ENCODE measurements at places on chromosomes 12 and 14. TPM values are rescaled to one million over a fixed set of nuclear protein-coding genes. Genes with fewer than 3 reads are reported as not detected.

The PLA2G1B gene
- total RNA-seq, result not detected

The IPO8 gene
- total RNA-seq, result 53.1 TPM

The FAIM2 gene
- total RNA-seq, result 9.6 TPM

The DPY19L2 gene
- total RNA-seq, result 34.4 TPM

The TAS2R19 gene
- total RNA-seq, result 2.6 TPM

The TUNAR gene
- total RNA-seq, result not detected

The DENR gene
- total RNA-seq, result 50.0 TPM

The WIF1 gene
- not detected for total RNA-seq

The CLEC4D gene
- not detected for total RNA-seq

The TC2N gene
- 25.4 TPM for total RNA-seq

The CD69 gene
- total RNA-seq, result 3.3 TPM

The TSPAN11 gene
- 9.4 TPM for total RNA-seq

The MBIP gene
- total RNA-seq, result 33.4 TPM

The SLC24A4 gene
- 0.49 TPM for total RNA-seq

The CLEC1A gene
- total RNA-seq, result 22.4 TPM

The TAS2R14 gene
- 0.26 TPM for total RNA-seq

The B4GALNT1 gene
- total RNA-seq, result 2.9 TPM

The RGS6 gene
- 7.4 TPM for total RNA-seq

The KHNYN gene
- total RNA-seq, result 62.1 TPM

The HOXC5 gene
- not detected for total RNA-seq

The P2RX2 gene
- total RNA-seq, result not detected

The TAS2R7 gene
- not detected for total RNA-seq

The TTLL5 gene
- total RNA-seq, result 35.7 TPM

The LUM gene
- 930 TPM for total RNA-seq

The TAS2R50 gene
- 20.0 TPM for total RNA-seq

The PPM1A gene
- total RNA-seq, result 64.8 TPM

The SCN8A gene
- total RNA-seq, result 6.7 TPM

The CHGA gene
- total RNA-seq, result not detected

The RFX4 gene
- not detected for total RNA-seq
